ENCODE measurements at places on chromosomes 12 and 14.

DNA sequence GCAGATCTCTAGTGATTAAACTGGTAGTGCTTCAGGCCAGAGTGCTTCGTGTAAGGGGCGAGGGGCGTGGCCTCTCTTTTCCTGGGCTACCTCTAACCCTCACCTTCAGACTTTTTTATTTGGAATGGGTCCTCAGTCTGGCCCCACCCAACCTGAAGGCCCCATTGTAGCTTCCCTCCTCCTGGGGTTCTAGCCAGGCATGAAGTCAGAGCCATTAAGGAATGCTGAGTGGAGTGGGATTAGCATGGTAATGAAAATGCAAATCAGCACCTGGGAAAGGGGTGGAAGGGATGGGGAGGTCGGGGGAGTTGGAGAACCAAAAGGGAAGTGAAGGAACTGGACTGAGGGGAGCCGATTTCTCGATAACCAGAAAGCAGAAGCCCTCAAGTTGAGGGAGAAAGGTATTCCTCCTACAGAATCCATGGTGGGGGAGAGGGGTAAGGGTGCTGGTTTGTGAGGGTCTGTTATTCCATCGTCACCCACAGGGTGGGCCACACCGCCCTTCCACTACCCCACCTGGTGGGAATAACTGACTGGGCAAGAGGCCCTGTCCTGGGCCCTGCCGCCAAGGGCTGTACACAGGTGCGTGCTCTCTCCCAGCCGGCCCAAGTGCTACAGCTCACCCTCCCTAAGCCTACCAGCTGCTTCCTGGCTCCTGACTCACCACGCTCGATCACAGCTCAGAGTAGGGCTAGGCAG, 14.1 kb downstream of the ZFHX2 start:
- DNase-seq = no peak

DNA sequence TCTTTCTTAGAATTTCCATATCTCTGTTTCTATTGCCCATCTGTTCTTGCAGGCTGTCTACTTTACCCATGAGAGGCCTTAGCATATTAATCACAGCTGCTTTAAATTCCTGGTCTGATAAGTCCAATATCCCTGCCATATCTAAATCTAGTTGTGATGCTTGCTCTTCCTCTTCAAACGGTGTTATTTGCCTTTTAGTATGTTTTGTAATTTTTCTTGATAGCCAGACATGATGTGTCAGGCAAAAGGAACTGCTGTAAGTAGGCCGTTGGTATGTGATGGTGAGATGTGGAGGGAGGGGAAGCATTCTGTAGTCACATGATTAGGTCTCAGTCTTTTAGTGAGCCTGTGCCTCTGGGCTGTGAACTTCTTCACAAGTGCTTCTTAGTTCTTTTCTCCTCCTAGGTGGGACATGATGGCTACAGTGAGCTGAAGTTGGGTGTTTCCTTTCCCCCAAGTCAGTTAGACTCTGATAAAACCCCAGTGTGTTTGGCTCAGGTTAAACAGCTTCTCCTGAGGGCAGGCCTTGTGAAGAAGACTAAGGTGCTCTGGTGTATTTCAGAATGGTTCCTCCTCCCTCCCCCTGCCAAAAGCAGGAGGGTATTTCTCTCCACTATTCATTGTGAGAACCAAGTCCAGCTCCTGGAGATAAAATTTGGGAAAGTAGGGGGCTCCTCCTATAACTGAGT, 195.9 kb upstream of the PARP11 start:
- no peak for DNase-seq

- no peak for DNase-seq
Observed at GRCh38 chr14:45258073-45258472, 5.1 kb upstream of the MIS18BP1 start.

DNA sequence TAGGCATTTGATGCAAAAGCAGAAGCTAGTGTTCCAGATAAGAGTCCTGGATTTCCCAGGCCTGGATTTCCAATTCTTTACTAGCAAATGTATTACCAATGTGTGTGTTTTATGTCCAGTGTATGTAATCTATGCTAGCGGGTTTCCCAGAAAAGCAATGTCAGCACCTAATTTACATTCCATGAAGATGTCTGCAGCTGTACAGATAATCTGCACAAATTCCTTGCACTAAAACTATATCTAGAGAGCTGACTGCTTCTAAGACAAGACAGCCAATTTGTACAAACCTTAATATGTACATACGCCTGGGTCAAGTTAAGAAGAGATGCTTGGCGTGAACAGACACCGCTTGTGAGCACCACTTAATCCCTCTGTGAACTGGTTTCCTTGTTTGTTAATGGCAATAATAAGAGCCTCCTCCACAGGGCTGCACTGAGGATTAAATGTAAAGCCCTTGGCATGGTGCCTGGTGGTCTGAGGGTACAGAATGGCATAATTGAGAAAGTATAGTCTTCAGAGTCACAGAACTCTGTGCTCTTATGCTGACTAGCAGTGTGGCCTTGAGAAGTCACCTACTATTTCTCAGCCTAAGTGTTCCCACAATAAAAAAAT, 185.6 kb downstream of the EPS8 start:
- DNase-seq = no peak

GRCh38 chr14:99231850-99232713, 39.9 kb downstream of the BCL11B start:
- no peak for DNase-seq

GRCh38 chr12:88946372-88946997, 366.2 kb upstream of the KITLG start:
- no peak for DNase-seq

DNA sequence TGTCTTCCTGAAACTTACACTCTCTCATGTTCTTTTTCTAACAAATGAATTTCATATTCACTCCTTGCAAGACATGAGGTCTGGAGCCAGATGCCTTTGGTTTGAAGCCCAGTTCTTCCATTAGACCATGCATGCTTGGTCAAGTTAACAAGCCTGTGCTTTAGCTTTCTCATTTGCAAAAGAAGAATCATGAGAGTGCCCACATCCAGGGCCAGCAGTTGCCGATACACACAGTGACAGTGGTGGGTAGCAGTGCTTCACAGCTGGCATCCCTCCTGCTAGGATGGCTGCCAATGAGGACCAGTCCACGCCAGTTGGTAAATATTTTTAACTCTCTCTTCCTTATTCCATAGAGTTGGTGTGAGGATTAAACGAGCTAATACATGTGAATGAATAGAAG, 163.1 kb downstream of the PHLDA1 start:
- no peak for DNase-seq

DNA sequence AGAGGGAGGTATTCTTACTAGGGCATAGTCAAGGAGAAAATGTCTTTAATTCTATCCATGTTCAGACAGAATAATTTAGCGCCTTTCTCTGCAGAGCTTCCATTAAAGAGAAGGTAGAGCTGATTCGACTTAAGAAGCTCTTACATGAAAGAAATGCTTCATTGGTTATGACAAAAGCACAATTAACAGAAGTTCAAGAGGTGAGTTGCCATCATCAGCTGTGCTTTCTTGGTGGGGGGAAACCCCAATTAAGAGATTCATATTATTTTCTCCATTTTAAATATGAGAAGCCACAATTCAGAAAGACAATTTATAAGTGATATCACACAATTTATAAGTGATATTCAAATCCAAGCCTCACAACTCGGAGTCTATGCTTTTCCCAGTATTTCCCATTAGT, 27.8 kb downstream of the RPGRIP1 start:
- no peak for DNase-seq

GRCh38 chr12:13101821-13102375, 1.6 kb downstream of the GSG1 start:
- DNase-seq = no peak

- no peak for DNase-seq
Observed at GRCh38 chr14:101808894-101809670, 47.6 kb downstream of the PPP2R5C start.

GRCh38 chr12:13026286-13026685, 17.9 kb upstream of the FAM234B start:
- DNase-seq = no peak

GRCh38 chr12:123720141-123720814, 8.1 kb downstream of the ATP6V0A2 start:
- no peak for DNase-seq

DNA sequence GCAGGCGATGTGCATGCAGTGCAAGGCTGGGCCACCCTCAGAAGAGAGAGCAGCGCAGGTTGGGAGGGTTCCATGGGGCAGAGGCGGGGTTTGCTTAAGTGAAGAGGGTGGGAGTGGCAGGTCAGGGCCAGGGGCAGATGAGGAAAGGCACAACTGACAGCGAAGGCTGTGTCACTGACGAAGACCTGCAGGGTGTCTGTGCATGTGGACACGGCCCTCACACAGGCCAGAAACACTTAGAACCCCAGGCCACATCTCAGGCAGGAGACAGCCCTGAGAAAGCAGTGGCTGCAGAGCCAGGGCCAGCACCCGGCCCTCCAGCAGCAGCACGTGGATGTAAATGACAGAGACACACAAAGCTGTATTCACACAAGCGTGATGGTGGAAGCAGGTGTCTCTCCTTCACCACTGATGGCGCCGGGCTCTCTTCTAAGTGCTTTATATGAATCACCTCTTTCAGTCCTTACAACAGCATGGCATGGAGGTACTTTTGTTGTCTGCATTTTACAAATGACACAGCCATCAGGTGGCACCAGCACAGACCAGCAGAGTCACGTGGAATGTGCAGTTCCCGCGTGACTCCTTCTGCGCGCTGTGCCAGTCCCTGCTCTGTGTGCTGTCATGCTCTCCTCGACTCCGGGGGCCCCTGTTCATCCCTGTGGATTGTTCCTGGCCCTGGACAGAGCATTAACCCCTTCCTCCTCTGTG, 54.6 kb downstream of the TSPAN11 start:
- DNase-seq = no peak

DNA sequence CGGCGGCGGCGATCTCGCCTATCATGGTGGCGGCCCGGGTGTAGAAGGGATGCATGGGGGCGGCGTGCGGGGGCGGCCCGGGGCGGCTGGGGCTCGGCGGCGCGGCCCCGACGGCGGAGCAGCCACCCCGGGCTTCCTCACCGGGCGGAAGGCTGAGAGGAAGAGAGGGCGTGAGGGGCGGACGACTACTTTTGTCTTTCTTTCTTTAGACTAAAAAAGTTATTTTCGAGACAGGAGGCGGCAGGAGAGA, 240 bp downstream of the BTG1 start:
- no peak for DNase-seq

DNA sequence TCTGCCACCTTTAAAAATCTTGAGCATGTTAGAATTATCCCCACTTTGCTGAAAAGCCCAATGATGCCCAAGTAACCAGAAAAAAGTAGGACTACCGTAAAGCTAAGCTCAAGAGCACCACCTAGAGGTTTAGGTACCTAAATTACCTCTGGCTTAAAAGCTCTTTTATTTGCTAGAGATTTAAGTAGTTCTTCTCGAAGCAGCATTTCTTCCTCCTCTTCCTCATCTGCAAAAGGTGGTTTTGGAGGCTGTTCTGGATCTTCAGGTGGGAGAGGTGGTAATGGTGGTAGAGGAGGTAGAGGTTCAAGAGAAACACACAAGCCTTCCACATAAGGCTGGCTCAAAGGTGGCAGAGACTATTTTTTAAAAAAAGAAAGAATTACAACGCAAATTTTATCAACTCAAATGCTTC, 26.9 kb downstream of the ZFC3H1 start:
- DNase-seq = peak; percentile 26

GRCh38 chr12:117069926-117070900, 29.0 kb downstream of the TESC start:
- no peak for DNase-seq

DNA sequence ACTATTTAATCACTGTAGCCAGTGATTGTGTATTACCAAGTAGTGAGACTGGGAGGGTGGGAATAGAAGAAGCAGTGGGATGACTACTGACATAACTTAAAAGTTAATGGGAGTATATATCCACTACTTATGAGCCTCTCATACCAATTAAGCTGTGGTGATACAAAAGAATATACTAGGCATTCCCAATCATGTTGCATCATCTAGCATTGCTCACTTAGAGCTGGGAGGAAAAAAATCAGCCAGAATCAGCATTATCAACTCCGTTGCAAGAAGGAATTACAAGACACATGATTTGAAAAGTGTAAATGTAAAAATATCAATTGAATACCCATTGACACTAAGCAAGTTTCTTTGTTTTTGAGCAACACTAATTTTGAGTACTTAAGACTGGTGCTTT, 745 bp upstream of the PPP1R36 start:
- no peak for DNase-seq

DNA sequence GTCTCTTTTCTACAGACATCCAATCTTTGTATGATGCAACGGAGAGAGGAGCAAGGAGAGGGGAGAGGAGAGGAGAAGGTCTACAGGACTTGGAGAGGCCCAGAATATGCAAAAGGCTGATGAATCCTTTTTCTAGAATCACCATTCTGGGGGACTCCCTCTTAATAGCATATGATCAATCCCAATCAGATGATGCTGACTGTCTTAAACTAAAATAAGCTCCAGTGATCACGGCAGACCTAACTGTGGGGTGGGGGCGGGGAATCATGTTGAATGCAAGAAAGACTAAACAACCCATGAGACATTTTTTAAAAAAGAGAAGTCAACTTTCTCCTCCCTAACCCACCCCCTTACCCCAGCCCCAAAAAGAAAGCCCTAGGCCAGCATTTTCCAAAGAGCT, 33.4 kb downstream of the BTBD7 start:
- no peak for DNase-seq

GRCh38 chr12:119328111-119328510, 6.4 kb upstream of the CCDC60 start:
- DNase-seq = no peak

DNA sequence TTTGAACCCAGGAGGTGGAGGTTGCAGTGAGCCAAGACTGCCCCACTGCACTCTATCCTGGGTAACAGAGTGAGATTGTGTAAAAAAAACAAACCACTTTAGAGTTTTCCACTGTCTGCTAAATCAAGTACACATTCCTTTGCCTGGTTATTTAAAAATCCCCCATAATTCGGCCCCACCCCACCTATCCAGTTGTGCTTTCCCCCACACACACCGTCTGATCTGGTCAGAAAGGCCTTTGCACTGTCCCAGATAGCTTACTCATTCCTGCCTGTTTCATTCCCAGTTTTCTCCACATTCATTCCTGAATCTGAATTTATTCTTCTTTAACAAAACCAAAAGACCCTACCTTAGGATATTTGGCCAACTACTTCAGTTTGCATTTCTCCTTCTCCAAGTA, 29.5 kb downstream of the NINJ2 start:
- DNase-seq = no peak

- no peak for DNase-seq
Observed at GRCh38 chr14:101167428-101167827, 263.9 kb upstream of the RTL1 start.

GRCh38 chr12:6606331-6607131, 648 bp downstream of the CHD4 start:
- DNase-seq = no peak

DNA sequence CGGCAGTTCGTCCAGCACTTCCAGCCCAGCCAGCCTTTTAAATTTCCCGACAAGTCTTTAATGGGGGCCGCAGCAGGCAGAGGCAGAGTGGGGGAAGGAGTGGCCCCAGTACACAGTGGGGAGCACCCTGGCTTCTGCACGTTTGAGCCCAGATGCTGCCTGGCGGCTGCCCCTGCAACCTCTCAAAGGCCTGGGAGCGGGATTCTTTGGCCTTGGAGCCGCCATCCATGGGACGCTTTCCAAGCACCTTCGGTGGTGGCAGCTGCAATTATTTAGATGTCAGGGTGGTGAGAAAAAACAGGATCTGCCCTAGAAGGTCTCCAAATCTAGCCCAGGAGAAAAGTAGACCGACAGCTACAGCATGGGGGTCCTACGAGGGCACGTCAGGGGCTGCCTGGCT, 46.0 kb downstream of the FAM222A start:
- no peak for DNase-seq

Measured in smooth muscle cell of the brain vasculature (primary cell).